Activated gamma-delta T cell treated with Interleukin-2 at 50 U/mL for 16 hours (primary cell): ENCODE measurements at places on chromosomes 3 and 15.

DNA sequence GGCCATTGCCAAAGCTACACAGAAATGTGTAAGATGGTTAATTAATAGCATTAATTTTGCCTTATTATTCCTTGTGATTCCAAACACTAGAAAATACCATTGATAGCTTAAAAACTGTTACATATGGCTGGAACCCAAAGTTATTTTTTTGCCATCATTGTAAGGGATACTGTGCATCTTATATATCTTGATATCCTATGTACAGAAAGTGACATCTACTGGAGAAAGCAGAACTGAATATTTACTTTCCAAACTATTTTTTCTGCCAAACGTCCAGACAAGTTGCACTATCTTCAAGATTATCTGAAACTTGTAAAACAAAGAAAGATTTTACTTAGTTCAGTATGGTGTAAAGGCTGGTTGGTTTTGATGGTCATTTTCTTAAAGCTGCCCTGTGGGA, 33.3 kb upstream of the MEIS2 start:
- no peak for DNase-seq

DNA sequence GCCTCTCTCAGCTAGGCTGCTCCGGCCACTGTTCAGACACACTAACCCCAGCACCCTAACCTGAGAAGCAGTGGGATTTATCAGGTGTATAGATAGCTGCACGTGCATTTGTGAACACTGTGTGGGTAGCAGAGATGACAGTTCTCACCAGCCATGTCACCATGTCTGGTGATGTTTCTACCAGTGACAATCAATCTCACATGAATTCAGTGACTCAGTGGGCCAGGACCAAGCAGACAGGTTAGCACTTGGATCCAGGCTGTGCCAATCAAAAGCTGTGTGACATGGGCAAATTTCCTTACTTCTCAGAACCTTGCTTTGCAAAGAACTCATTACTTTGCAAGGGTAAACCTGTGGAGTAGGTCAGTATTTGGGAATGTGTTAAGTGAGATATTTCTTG, 65.3 kb upstream of the GATM start:
- DNase-seq, result no peak

DNA sequence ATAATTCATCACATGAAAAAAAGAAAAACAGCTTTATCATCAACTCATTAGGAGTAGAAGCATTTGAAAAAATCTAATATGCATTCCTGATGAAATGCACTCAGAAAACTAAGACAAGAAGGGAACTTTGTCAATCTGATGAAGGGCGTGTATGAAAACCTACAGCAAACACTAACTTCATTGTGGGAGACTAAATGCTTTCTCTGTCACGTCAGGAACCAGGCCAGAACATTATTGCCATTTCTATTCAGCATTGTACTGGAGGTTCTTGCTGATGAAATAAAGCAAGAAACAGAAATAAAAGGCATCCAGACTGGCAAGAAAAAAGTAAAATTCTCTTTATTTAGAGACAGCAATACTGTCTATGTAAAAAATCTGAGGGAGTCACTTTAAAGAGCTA, 235.2 kb downstream of the GABRB3 start:
- DNase-seq, result no peak

- no peak for DNase-seq
These were observed 41.4 kb upstream of the CTDSPL start for GRCh38 chr3:37820286-37820685.

DNA sequence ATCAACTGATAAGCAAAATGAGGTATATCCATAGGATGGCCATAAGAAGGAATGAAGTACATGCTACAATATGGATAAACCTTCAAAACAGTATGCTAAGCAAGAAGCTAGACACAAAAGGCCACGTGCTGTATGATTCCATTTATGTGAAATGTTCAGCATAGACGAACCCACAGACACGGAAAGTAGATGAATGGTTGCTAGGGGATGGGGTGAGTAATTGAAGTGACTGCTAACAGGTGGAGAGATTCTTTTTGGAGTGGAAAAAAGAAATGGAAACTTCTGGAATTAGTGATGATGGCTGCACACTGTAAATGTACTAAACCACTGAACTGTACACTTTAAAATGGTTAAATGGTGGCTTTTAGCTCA, 630 bp upstream of the EFCAB12 start:
- no peak for DNase-seq

DNA sequence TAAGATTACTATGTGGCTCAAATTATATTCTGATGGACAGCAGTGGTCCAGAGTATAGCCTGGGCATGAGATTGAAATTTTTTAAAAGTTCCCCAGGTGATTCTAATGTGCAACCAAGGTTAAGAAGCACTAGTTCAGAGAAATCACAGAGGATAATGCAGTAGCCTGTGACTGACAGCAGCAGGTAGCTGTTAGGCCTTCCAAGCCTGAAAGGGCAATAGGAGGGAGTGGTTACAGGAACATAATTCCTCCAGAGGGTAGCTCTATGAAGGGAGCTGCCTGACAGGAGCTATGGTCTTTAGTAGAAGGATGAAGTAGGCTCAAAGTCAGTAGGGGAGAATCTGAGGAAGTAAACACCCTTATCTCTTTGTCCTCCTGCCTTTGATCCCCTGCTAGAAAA, 342.9 kb upstream of the PPP2R3A start:
- DNase-seq, result no peak

GRCh38 chr3:167882057-167882667, 146.6 kb downstream of the SERPINI1 start:
- DNase-seq, result no peak

DNA sequence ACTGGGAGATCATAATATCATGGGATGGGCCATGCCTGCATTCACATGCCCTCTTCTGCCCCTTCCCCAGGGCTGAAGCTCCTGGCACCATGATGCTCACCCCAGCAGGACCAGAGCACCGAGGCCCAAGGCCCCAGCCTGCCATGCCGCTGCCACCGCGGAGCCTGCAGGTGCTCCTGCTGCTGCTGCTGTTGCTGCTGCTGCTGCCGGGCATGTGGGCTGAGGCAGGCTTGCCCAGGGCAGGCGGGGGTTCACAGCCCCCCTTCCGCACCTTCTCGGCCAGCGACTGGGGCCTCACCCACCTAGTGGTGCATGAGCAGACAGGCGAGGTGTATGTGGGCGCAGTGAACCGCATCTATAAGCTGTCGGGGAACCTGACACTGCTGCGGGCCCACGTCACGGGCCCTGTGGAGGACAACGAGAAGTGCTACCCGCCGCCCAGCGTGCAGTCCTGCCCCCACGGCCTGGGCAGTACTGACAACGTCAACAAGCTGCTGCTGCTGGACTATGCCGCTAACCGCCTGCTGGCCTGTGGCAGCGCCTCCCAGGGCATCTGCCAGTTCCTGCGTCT, 5.6 kb downstream of the PLXNA1 start:
- no peak for DNase-seq

DNA sequence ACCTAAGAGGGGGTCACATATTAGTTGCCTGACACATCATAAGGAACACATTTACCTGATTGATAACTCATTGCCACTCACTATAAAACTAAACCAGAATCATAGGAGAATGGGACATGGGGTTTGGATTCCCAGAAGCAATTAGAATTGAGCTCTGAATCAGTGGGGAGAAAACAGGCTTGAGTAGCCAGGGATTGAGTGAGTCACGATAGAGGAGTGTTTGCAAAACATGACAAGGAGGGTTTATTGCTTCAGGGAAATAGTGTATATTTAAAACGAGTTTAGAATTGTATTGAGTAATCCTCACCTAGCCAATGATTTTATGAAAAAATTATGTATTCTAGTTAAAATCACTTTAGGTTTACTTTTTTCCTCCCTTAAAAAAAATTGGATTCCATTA, 101.1 kb upstream of the THRB start:
- DNase-seq, result no peak

GRCh38 chr3:121821421-121822199, 13.2 kb downstream of the IQCB1 start:
- no peak for DNase-seq

GRCh38 chr3:149813367-149814281, 609 bp downstream of the RNF13 start:
- DNase-seq, result peak; percentile 7

GRCh38 chr15:93150910-93151881, 62.2 kb upstream of the RGMA start:
- no peak for DNase-seq
